ENCODE measurements at places on chromosomes 3 and 15. TPM values are rescaled to one million over a fixed set of nuclear protein-coding genes. Genes with fewer than 3 reads are reported as not detected.

Gene ZSCAN2
- total RNA-seq: 6.7 TPM

GRCh38 chr3:34012102-34012461 is 213.7 kb downstream of the PDCD6IP start:
- H3K27ac ChIP-seq: no peak overlapping the region
- no peaks in the 10 kb centered on the region for H3K27me3 ChIP-seq
- H3K36me3 ChIP-seq: no peaks in the 10 kb centered on the region
- H3K4me3 ChIP-seq: no peak overlapping the region
- peaks cover 2% of the 10 kb centered on the region for H3K4me1 ChIP-seq

- no peaks in the 10 kb centered on the region for H3K4me1 ChIP-seq
- no peak overlapping the region for H3K27ac ChIP-seq
- no peaks in the 10 kb centered on the region for H3K36me3 ChIP-seq
- DNase-seq: no peak
- H3K4me3 ChIP-seq: no peak overlapping the region
Measured at GRCh38 chr15:97199393-97200051, 761.0 kb upstream of the ARRDC4 start.

GRCh38 chr15:39580485-39581241 is at the start of gene THBS1:
Gene THBS1, plus strand, starts transcription at chr15:39581079. Its CDS starts 779 bp downstream, at chr15:39581858.
- no peaks in the 10 kb centered on the region for H3K27me3 ChIP-seq
- no peaks in the 10 kb centered on the region for H3K4me1 ChIP-seq
- no peaks in the 10 kb centered on the region for H3K36me3 ChIP-seq

DNA sequence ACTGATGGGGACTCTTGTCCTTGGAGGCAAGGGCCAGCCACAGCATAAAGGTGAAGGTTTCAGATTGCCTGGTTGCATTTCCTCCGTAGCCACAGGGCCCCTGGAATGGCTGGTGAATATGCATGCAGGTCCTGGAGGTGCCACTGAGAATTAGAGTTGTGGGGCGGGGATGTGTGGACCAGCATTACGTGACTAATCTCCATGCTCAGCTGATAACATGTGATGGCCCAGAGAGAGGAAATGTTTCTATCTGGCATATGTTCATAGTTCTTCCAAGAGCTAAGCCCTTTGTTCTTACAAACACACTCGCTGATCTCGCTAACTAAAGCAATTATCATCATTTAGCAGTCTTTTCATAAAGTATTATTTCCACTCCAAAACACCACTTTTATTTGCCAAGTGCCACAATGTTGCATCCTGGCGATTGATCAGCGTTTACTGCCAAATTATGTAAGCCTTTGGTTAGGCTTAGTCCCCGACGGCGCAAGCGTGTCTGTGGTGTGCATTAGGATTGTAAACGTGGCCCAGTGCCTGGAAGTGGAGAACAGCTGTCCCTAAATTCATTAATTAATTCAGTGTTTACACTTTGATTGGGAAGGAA is 55.9 kb downstream of the CGNL1 start:
- no peak for DNase-seq
- no peak overlapping the region for H3K27ac ChIP-seq
- H3K4me1 ChIP-seq: no peaks in the 10 kb centered on the region

DNA sequence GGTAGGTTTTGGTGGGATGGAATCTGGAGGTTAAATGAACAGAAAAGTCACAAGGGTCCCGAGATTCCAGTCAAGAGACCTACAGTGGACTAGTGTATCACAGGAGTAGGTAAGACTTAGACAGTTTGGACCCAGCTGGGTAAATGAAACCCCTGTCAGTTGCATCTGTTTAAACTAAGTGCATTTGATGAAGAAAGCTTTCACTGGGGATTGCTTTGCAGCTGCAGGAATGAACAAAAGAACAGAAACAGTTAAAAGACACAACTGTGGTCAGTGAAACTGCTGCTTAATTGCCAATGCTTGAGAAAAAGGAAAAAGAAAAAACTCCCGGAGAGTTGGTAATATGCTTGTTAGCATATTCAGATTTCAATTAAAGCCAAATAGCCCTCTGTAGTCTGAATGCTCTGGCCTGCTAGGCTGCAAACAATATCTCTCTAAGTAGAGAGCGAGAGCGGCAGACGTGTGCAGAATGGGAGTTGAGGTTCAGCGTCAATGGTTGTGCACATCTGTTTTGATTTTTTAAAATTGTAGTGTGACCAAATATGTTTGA is 37.1 kb downstream of the OXNAD1 start:
- H3K36me3 ChIP-seq: no peaks in the 10 kb centered on the region
- no peak overlapping the region for H3K4me3 ChIP-seq
- DNase-seq: no peak
- H3K4me1 ChIP-seq: no peaks in the 10 kb centered on the region
- H3K27me3 ChIP-seq: no peaks in the 10 kb centered on the region

GRCh38 chr3:37028329-37028728 is 35.0 kb downstream of the MLH1 start:
- no peak overlapping the region for H3K27ac ChIP-seq
- H3K4me3 ChIP-seq: no peak overlapping the region
- no peaks in the 10 kb centered on the region for H3K27me3 ChIP-seq
